ENCODE measurements at places on chromosomes 1 and 21.

- H3K4me3 ChIP-seq, result peak within 1 kb of the TSS; percentile 85
- 0 out of 2 replicates have a peak, but pooled peaks cover 5% of the 10 kb centered on the region for H3K4me1 ChIP-seq
- H3K36me3 ChIP-seq, result peaks cover 13% of the 10 kb centered on the region
- peak; percentile 100 for DNase-seq
- H3K27ac ChIP-seq, result peak within 1 kb of the TSS; percentile 70
These were observed at the start of the genes AKR7A2 and SLC66A1 for GRCh38 chr1:19311931-19312781. Gene AKR7A2 (minus strand): TSS chr1:19312144. CDS start chr1:19312124, 20 bp downstream. Gene SLC66A1 (plus strand): TSS chr1:19312326. CDS start chr1:19317678, 5,352 bp downstream.

DNA sequence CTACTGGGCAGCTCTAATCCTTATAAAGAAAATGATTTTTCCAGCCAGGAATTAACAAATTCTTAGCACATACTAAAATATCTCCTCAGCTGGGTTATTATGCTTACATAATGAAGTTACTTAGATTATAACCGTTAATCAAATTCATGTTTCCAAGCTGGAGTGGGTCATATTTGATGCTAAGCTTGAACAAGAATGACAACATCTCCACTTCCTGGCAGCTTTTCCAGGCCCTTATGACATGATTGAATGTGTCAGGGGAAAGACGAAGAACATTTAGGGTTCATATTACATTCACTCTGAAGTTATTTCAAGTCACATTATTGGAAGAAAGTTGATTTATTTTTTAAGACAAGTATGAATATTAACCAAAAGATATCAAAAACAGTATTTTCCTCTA is 333.7 kb downstream of the PCP4 start:
- no peak overlapping the region for H3K4me3 ChIP-seq
- DNase-seq, result no peak
- no peaks in the 10 kb centered on the region for H3K27me3 ChIP-seq
- no peak overlapping the region for H3K27ac ChIP-seq
- H3K36me3 ChIP-seq, result no peaks in the 10 kb centered on the region
- peaks cover 3% of the 10 kb centered on the region for H3K4me1 ChIP-seq

- H3K27me3 ChIP-seq, result no peaks in the 10 kb centered on the region
- H3K4me3 ChIP-seq, result no peak overlapping the region
- no peak overlapping the region for H3K27ac ChIP-seq
- no peaks in the 10 kb centered on the region for H3K36me3 ChIP-seq
- no peak for DNase-seq
These were observed 6.8 kb upstream of the AADACL3 start for GRCh38 chr1:12709091-12709491.

GRCh38 chr1:43621386-43621785 is 28.6 kb upstream of the KDM4A start:
- no peak overlapping the region for H3K4me3 ChIP-seq
- H3K36me3 ChIP-seq, result peaks cover 3% of the 10 kb centered on the region
- no peaks in the 10 kb centered on the region for H3K4me1 ChIP-seq
- no peaks in the 10 kb centered on the region for H3K27me3 ChIP-seq
- H3K27ac ChIP-seq, result no peak overlapping the region

- H3K27me3 ChIP-seq, result no peaks in the 10 kb centered on the region
- H3K4me3 ChIP-seq, result no peak overlapping the region
- no peak overlapping the region for H3K27ac ChIP-seq
- DNase-seq, result no peak
- H3K36me3 ChIP-seq, result no peaks in the 10 kb centered on the region
- H3K4me1 ChIP-seq, result no peaks in the 10 kb centered on the region
These were observed 2.9 kb downstream of the PPM1J start for GRCh38 chr1:112712191-112712590.

Data from SK-N-SH (cell line).